Thoracic aorta endothelial cell (primary cell): ENCODE measurements at places on chromosomes 3 and 15. TPM values are rescaled to one million over a fixed set of nuclear protein-coding genes. Genes with fewer than 3 reads are reported as not detected.

Gene P2RY14
- total RNA-seq = not detected in 2 replicates

Gene CACNA2D2
- under 0.01 TPM in 2 replicates for total RNA-seq

Gene SAMD7
- total RNA-seq = not detected in 2 replicates

Gene PDIA3
- total RNA-seq = 313 and 329 TPM in 2 replicates

Gene PPP1R14D
- total RNA-seq = not detected in 2 replicates

Gene RARRES1
- total RNA-seq = 0.57 and 0.66 TPM in 2 replicates

Gene GPR27
- total RNA-seq = 0.07 TPM in 1 of 2 replicates, not detected in the other

Gene IL16
- total RNA-seq = 0.22 and 0.93 TPM in 2 replicates

Gene PLA2G4F
- not detected in 2 replicates for total RNA-seq

Gene C3orf22
- total RNA-seq = not detected in 2 replicates

Gene GOLGA6A
- total RNA-seq = not detected in 2 replicates
